Mammary epithelial cell (primary cell): ENCODE measurements at places on chromosomes 1 and 21. TPM values are rescaled to one million over a fixed set of nuclear protein-coding genes. Genes with fewer than 3 reads are reported as not detected.

- DNase-seq: no peak
Measured at GRCh38 chr1:162353702-162354101, 23.0 kb downstream of the SPATA46 start.

GRCh38 chr21:45739218-45740087 lies 95.9 kb downstream of the PCBP3 start:
- DNase-seq: no peak

DNA sequence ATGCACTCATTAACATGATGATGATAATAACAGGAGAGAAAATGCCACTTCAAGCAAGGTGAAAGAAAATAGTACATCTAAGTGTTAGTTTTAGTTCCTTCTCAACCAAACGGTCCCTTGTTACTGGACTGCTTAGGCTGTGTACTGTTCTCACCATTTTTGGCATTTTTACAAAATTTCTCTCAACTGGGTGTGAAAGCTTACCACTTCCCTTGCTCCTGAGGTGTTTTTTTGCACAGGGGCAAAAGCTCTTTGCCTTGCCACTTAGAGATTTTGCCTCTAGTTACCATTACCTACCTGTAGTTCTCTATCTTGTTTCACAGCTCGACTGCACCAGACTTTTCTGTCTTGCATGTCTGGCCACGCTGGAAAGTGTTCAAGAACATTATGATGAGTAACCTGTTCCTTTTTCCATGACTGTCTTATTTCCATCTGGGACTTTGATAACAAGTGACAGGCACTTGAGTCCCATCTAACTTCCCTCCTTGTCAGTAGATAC lies 10.7 kb downstream of the NEK7 start:
- peak; percentile 71 for DNase-seq

- peak; percentile 94 for DNase-seq
Measured at GRCh38 chr1:161706482-161707347, at the start of gene FCRLA. Gene FCRLA, plus strand, starts transcription at chr1:161707229. Its CDS starts 36 bp downstream, at chr1:161707265.

Gene CFAP107
- total RNA-seq: not detected

Gene GNAT2
- total RNA-seq: 0.24 TPM in 1 of 2 replicates, not detected in the other

Gene HES3
- total RNA-seq: not detected in 2 replicates
